ENCODE measurements at places on chromosomes 2 and 18.

DNA sequence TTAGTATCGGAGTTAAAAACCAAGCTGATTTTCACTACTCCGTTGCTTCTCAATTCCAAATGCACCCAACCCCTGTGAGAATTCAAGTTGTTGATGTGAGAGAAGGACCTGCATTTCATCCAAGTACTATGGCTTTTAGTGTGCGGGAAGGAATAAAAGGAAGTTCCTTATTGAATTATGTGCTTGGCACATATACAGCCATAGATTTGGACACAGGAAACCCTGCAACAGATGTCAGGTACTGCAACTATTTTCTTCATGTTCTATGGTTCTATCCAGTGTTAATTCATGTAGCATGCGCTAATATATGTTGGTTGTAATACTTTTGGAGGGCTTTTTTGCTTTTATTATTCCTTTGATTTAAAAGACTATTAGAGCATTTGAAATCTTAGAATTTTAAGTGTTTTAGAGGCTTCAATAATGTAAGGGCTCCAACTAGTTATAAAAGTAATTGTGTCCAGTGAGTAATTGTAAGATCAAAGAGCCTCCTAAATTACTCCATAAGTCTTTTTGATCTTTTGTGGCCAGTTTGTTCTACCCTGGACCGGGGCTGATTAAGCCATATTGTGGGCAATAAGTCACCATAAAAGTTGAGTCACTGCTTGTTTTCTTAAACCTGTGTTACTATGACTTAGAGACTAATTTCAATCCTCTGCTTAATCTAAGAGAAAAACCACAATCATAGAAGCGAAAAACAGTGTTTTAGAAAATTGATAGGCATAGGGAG, 22.9 kb downstream of the DSG4 start:
- DNase-seq, result no peak

DNA sequence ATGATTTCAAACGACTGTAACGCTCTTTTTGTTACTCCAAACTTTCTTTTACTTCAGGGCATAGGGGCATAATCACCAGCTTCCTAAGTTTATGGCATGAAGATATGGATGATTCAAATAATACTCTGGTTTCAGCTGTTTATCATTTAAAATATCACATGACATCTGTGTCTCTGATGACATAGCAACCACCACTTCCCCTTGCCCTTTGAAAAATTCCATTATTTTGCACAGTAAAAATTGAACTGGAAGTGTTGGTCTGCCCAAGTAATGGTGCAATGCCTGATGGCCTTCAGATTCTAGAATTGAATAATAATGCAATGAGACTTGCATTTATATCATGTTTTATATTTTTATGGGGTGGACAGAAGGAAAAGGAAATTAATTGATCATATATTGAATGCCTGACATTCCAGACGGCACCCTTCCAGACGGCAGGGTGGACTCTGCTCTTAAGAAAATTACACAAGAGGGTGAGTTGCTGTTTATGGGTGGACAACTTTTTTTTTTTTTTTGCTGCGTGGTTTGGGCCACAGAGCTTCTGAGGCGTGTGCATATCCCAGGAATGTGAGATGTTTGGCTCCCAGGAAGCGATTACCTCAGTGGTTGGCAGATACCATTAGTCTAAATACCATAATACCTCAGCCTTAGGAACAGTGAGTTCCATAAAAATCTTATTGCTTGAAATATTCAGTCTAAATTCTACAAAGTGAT, 101.7 kb upstream of the ZNF521 start:
- no peak for DNase-seq

GRCh38 chr18:49944663-49945062, 131.3 kb upstream of the ACAA2 start:
- DNase-seq, result no peak

DNA sequence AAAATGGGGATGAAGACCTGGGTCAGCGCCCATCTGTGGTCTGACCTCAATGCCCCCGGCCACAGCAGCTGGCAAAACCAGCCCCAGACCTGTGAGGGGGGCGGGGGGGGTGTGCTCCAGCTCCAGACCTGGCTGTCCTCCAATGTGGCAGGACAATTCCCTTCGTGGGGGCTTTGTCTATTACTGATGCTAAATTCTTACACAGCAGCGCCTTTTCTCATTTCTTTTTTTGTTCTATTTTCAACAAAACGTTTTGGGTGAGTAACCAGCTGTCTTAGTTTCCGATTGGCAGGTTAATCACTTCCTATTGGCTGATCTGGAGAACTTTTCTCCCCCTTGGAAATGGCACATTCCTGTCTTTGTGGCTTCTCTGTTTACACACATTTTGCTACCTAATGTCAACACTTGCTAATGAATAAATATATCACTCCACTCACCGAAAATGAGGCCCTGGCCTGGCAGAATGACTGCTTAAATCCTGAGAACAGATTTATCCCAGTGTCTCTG, 4.4 kb downstream of the SMAD7 start:
- DNase-seq, result no peak

GRCh38 chr2:227881866-227882517, 10.6 kb downstream of the DAW1 start:
- no peak for DNase-seq

- DNase-seq, result no peak
These were observed 42.7 kb upstream of the ITM2C start for GRCh38 chr2:230821991-230822520.

- no peak for DNase-seq
These were observed 69.1 kb upstream of the ZNF516 start for GRCh38 chr18:76564117-76564516.

DNA sequence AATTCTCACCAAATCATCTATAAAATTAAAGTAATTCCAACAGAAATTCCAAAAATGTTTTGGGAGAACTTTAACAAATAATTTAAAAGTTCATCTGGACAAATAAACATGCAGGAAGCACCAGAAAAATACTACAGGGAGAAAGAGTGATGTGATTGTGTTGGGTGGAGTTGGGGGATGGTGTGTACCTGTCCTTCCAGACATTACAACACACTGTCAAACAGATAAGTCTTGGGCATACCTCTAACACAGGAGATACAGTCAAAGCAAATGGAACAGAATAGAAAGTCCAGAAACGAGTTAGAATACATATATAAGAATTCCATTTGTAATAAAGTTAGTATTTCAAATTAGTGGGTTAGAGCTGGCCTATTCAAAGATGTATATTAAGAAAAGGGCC, 22.6 kb downstream of the METTL8 start:
- DNase-seq, result no peak

DNA sequence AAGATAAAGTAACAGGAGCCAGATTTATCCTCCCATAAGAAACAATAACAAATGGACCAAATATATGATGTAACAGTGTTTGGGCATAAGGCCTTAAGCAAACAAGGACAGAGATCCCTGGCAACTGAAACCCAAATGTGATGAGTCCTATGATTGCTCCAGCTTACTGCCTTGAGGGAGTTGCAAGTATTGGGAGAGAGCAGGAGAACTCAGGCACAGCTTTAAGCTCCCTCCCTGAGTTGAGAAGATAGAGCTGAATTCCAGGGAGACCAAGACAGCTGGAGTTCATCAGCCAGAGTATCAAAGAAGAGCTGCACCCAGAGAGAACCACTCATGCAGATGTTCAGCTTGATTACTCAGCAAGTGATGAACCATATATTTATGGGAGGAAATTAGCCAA, 814.5 kb upstream of the RAB6C start:
- no peak for DNase-seq

DNA sequence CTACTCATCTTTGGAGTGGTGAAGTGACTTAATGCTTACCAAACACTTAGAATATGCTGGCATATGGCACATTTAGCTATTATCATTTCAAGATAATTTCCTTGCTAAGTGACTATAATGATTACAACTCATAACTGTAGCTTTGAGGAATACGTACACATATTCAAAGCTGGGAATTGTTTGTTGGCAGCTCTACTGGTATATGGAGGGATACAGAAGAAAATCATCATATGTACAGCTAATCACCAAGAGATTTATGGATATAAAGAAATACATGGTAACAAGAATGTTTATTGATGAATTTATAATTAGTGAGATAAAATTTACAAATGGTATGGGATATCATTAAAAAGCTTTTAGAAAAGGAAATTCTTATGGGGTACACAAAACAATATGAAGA, 207.2 kb downstream of the GALNT13 start:
- no peak for DNase-seq

DNA sequence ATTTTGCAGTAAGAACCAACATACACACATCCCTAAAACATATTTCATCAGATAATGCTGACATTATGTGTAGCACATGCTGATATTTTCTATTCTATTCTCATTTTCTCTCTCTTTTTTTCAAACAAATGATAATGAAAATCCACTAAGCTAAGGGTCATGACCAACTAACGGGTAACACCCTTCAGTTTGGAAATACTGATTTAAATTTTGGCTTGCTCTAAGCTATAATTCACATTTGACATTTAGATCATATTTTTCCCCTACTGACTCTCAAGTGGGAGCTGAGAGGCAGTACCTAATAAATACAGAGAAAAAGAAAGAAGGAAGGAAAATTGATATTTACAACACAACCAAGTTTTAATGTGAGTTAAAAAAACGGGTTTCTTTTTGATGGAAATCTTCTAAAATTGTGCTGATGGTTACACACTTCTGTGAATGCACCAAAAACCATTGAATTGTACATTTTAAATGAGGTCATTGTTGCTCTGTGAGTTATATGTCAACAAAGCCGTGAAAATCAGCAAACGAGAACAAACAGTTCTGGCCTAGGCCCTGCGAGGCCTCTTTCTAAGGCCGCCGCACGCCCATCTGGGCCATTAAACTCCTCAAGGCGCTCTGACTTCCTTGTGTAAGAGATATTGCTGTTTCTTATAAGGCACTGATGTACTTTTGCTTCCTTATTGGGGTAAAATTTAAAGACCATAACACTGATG, 124.2 kb downstream of the GALR1 start:
- DNase-seq, result no peak

DNA sequence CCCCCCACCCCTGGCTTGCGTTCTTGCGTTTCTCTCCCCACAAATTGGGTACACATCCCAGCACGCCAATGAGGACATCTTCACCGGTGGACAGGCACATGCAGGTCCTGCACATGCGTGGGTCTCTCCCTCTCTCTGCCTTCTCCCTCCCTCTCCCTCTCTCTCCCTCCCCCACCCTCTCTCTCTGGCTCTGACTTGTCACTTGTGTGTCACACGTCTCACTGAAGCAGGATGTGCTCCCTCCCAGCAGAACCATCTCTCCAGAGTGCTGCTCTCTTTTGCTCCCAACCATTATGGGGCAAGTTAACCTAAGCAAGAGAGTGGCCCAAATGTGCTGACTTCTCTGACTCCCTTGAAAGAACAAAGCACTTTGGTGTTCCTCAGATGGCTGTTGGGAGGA, 120.8 kb upstream of the CAB39 start:
- DNase-seq, result no peak

- no peak for DNase-seq
These were observed 17.9 kb upstream of the IL18R1 start for GRCh38 chr2:102337481-102338386.

DNA sequence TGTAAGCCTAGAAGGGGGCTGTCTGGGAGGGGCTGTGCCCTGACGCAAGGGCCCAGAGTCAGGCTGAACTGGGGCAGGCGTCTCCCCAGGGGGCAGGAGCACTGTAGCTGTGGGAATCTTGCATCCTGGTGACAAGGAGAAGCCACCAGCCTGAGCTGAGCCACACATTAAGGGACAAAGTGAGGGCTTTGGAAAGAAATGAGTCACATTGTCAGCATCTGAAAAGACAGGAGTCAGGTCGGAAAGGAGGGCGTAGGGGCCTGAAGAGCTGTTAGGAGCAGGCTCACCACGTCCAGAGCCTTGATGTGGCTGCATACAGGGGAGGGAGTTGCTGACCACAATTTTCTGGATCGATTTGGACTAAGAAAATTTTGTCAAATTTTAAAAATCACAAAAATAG, 298.6 kb downstream of the CYP26B1 start:
- no peak for DNase-seq

DNA sequence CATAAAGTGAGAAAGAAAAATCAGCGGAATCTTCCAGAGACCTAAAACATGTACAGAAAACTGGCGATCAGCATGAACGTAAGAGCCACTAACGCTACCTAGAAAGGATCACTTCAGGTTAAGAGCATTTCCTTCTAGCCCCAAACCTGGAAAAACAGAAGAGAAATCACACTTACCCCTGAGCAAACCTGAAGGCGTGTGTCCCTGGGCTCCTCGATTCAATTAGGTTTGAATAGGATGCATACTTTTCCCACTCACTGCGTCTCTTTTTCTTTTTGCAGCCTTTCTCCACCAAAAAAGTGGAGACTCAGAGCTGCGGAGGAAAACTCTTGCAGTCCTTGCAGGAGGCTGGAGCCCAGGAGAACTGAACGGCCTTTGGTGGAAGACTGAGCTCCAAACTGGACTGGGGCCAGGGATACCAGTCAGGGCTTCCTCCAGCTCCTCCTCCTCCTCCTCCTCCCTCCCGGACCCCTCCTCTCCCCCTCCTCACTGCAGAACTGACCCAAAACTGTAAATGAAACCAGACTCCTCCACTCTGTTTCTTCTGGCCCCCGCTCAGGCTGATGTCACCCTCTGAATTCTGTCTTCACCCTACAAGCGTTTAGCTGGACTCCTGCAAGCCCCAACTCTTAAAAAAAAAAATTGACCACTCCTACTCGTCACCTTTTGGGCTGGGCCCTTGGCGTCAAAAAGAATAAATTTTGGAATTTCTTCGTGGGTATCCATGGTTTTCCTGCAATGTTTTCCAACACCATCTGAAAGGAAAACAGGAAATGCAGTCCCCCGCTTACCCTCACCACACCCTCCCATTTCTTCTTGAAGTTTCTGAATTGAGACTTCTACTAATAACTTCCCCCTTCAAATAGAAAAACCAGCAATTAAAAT, at the start of gene COL6A3:
Gene COL6A3, minus strand, starts transcription at position 388 of the 885 bp plus-strand sequence. CDS start 17,347 bp downstream, outside the sequence.
- no peak for DNase-seq

DNA sequence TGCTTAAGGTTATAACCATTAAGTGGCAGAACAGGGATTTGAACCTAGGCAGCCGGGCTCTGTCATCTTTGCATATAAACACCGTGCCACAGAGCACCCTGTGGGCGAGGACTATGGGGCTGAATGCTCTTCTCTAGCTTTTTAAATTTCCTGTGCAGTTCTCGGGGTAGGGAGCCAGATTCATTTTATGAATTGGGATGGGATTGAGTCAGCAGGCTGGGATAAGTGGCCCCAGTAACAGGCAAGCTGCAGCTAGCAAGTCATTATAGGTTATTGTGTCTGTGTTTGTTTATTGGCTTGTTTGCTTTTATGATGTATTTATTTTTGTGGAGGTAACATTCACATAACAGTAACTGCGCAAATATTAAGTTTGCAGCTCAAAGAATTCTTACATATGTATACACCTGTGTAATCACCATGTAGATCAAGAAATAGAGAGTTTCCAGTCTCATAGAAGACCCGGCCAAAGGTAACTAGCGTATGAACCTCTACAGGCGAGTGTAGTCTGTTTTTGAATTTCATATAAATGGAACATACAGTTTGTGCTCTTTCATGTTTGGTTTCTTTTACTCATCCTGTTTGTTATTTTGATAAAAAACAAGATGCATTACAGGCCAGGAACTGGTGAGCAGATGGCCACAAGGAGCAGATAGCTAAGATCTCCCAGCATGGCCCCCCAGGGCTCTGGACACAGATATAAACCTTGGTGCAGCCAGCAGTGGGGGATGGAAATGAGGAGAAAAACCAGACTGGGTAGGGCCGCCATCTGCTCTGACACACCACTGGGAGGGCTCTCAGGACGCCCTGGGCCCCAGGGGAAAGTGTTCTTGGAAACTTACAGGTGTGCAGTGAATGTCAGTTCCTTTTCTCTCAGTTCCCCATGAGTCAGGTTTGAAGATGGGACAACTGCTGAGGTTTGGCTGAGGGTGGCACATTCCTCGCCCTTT, 49.2 kb upstream of the GPR155 start:
- no peak for DNase-seq

Data from stimulated activated CD4-positive, alpha-beta T cell treated with anti-CD3 and anti-CD28 coated beads, Interleukin-2, amount 100 ng/mL, for 4 hours (primary cell).